ENCODE measurements at places on chromosomes 7 and 10.

DNA sequence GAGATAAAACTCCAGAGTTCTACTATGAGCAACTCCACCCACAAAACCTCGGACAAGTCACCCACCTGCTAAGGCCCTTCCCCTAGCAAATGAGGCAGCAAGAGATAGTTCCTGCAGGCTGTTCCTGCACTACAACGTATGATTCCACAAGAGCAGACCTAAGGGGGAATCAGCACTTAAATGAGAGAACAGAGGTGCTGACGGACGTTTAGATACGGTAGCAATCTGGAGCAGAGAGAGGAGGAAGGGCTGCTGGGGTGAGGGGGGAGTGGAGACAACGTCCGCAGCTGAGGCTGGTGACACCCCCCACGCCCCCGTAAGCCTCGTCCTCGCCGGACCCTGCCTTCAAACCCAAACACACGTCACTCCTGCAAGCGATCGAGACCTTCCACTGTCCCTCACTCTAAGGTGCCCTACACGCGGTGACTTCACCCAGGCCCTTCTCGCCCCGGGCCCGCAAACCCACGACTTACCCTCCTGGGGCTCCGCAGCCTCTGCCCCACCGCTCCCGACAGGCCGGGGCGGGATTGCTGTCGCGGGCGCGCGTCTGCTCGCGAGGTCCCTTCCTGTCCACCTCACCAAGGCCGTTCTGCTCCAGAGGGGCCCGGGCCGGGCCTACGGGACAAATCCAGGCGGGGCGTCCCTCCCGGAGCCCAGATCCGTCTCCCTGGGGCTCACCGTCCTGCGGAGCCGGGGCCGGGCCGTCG is 635 bp downstream of the ZNF12 start:
- DNase-seq: peak; percentile 13

GRCh38 chr10:114471906-114472876 is 67.9 kb upstream of the AFAP1L2 start:
- DNase-seq: no peak

GRCh38 chr7:96126382-96126781 is 195.5 kb downstream of the SLC25A13 start:
- DNase-seq: no peak

DNA sequence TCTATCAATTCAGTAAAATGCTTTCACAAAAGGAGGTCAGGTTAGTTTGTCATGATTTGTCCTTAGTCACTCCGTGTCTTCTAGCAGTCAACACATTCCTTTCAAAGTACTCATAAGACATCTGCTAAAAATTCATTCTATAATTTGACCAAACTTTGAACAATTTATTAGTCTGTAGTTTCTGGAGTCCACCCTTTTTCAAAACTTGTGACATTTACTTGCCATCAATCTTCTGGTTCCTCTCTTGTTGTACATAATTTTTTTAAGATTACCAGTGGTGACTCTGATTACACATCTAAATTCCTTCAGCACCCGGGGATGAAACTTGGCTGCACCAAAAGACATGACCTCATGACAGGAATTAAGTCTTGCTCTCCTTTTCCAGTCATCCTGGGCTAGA is 130.1 kb downstream of the NEBL start:
- no peak for DNase-seq

DNA sequence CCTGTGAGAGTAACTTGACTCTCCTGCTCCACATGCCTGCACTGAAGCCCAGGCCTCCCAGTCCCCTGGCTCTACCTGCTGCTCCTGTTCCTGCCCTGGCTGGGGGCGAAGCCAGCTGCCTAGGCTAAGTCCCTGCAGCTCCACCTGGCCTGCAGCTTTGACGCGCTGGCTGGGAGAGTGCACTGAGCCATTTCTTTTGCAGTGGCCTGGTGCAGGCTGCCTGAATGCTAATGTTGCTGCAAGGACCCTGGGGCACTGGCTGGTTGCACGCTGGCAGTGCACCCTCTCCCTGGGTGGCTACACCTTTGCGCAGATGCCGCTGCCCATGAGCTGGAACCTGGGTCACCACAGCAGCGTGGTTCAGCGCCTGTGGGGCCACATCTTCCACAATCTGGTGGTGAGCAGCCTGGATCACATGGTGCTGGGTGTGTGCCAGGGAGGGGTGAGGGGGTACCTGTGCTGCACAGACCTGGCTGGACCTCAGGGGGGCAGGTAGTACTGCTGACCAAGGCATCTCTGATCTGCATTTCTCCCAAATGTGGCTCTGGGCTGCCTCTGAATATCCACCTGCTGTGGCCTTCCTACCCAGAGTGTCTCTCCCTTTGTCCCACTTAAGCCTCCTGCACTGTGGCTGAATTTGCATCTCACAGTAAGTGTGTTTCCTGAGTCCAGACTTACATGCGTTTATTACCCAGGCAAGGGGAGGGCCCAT is 20.0 kb downstream of the IMPDH1 start:
- no peak for DNase-seq

DNA sequence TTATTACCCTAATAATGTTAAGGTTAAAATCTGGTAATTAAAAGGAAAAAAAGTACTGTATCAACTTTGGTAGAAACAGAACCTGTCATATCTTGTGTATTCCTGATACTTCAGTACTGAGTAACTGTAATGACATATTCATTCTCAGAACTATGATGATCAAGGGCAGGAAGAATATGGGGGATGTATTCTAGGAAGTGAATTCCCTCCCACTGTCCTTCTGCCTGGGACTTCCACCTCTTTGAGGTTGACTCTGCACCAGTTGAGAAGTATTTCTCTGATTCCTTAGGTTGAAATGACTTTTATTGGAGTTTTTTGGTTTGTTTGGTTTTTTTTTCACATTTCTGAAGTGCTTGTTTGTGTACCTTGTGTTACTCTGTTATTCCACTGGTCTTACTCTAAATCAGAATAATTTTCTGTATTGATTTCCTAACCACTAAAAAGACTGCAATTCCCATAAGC is 36.9 kb downstream of the WASL start:
- DNase-seq: no peak

- DNase-seq: no peak
Measured at GRCh38 chr10:7033031-7033430, 377.8 kb downstream of the SFMBT2 start.

- DNase-seq: no peak
Measured at GRCh38 chr10:117533507-117534281, 8.9 kb upstream of the EMX2 start.

DNA sequence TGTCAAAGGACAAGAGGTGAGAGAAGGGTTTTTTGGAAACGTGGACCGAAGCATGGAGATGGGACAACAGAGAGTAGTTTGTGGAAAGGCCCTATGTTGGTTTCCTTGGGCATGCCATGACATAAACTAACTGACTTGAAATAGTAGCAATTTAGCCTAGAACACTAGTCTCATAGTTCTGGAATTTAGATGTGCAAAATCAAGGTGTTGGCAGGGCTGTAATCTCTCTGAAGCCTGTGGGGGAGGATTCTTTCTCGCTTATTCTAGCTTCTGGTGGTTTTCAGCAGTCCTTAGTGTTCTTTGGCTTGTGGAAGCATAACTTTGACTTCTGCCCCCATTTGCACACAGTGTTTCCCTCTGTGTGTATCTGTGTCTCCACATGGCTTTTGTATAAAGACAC is 283.4 kb downstream of the GFRA1 start:
- DNase-seq: no peak

GRCh38 chr7:76069238-76069638 is 21.3 kb downstream of the MDH2 start:
- no peak for DNase-seq

DNA sequence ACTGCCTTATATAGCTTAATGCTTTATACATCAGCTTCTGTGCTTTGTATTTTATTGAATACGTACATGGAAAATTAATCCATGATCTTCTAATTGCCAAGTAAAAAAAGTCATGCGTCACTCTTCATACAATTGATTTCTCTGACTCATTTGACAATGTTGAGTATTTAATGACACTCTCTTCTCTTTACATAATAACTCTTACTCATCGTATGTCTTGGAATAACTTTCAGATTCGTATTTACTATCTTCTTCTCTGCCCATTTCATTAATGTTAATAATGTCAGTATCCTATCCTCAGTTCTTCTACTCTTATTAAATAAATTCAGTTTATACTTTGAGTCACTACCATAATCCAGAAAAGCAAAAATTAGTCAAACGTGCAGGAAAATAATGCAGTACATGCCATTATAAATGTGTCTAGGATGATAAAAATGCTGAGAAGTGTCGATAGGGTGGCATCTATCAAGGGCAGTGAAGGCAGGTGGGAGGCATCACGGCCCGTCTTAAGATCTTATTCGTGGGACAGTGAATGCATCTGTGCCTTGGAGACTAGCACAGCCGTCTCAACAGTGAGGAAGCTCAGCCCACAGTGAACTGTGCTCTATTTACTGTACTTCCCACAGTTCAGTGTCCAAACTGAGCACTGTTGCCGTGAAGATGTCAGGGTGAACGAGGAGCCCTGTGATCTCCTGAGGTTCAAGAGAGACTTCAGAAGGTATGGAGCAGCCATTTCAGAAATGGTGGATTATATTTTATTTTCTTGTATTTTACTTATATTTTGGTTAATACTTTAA is 39.8 kb upstream of the AKR1E2 start:
- DNase-seq: no peak

DNA sequence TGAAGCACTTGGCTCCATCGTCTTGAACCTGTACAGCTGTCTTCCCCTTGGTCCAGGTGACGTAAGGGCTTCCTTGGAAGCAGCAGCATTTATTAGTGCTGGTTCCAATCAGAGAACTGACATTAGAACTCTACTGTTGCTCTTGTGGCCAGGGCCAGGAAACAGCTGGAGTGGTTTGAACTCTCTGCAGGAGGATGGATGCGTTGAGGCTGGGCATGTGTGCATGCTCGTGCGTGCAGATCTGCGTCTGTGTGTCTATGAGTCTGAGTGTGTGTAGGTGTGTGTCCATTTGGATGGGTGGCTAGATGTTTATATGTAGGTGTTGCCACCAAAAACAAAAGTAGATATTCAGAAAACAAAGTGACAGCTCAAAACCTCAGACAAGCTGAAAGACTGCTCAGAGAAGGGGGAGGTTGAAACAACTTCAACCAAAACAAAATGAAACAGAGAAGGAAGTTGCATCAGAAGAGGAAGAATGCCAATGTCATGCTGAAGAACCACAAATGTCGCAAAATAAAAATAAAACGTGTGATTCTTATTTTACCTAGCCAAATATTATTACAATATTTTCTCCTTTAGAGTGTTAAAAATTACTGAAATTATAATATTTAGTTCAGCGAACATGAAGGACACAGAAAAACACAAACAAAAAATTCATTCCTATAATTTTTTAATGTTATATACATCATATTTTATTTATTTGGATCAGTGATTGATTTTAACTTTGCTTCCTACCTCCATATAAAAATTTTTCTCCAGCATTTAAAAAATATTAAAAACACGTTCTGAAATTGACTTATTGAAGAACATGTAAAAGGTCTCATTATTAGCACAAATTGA is 96.1 kb upstream of the MKLN1 start:
- DNase-seq: peak; percentile 25

GRCh38 chr7:12504149-12504548 is 66.4 kb upstream of the SCIN start:
- no peak for DNase-seq

GRCh38 chr10:100693821-100694220 is 51.6 kb upstream of the PAX2 start:
- DNase-seq: no peak

DNA sequence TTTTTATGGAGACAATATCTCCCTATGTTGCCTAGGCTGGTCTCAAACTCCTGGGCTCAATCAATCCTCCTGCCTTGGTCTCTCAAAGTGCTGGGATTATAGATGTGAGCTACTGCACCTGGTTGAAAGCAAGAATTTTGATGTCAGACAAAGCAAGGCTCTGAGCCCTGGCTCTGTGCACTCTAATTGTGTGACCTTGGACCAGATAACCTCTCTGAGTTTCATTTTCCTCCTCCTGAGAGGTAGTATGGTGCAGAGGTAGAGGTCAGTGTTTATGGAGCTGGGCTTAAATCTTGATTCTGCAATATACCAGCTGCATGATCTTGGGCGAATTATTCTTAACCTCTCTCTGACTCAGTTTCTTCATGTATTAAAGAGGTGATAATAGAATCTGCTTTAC is 31.4 kb upstream of the SLC26A3 start:
- DNase-seq: no peak

GRCh38 chr7:48085942-48086341 is 3.1 kb upstream of the UPP1 start:
- no peak for DNase-seq

DNA sequence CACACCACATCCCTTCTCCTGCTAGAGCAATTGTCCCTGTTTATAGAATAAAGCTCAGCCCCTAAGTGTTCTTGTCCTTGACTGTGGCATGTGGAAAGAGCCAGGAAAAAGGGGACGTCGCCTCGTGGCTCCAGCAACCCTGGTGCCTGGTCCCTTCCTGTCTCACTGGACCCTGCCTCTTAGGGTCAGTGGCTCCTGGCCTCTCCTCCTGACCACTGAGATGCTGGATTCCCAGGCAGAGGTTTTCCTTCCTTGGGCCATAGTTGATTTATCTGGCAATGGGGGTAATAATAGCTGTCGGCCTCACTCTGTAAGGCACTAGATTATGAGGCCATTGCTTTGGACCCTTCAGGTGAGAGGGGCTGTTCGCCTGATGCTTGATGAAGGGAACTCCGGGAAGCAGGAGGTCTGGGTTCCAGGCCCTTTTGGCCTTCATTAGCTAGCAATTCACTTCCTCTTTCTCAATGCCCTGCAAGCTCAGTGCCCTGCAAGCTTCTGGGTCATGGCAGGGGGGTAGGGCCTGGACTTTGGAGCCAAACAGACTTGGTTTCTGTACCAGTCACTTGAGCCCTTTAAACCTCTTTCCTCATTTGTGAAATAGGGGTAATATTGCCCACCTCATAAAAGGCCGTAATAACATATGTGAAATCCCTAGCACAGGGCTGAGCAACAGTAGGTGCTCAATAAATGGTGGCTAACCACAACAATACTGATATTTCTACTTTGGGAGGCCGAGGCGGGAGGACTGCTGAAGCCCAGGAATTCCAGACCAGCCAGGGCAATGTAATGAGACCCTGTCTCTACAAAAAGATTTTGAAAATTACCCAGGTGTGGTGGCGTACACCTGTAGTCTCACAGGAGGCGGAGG is 1.1 kb downstream of the ASL start:
- DNase-seq: no peak

DNA sequence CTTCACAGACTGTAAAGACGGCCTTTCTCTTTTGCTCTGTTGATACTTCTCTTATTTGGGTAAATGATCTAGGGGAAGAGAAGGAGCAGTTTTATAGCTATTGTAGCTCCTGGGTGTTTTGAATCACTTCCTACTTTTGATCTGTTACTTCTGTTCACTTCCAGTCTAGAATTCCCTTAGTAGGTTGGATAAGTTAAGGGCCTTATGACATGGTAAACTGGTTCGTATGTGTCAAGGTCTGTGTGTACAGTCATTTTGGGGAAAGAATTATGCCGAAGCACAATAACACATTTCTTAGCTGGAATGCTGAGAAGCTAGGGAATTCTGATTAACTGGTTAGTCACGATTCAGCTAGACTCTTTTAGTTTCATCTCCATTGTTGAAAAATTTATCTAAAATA is 8.1 kb downstream of the DENND10 start:
- no peak for DNase-seq

GRCh38 chr10:122130474-122131110 is 140.5 kb upstream of the BTBD16 start:
- no peak for DNase-seq

- DNase-seq: no peak
Measured at GRCh38 chr10:75773813-75774782, 342.7 kb downstream of the LRMDA start.

- DNase-seq: no peak
Measured at GRCh38 chr10:10891124-10892082, 126.3 kb upstream of the CELF2 start.

- no peak for DNase-seq
Measured at GRCh38 chr10:123890226-123890625, 1.4 kb downstream of the CPXM2 start.

- no peak for DNase-seq
Measured at GRCh38 chr10:124030492-124031110, 62.8 kb downstream of the CHST15 start.
